Urothelium cell line (cell line): ENCODE measurements at places on chromosomes 7 and 10.

- no peak for DNase-seq
Measured at GRCh38 chr10:101597091-101597900, 9.2 kb downstream of the DPCD start.

DNA sequence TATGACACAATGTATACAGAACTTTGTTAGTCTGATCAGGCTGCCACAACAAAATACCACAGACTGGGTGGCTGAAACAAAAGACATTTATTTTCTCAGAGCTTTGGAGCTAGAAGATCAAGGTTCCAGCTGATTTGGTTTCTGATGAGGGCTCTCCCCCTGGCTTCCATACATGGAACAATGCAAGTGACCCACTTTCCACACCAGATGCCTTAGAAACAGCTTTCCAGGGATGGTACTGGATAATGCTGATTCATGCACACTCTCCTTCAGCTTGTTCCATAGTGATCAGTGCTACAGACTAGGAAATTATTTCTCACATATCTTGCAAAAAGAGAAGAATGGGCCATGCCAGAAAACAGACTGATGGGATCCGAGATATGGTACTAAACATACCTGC is 1274.9 kb upstream of the SORCS1 start:
- DNase-seq, result no peak

GRCh38 chr10:3900391-3900790 is 115.4 kb upstream of the KLF6 start:
- no peak for DNase-seq

- no peak for DNase-seq
Measured at GRCh38 chr7:1914321-1914720, 244.2 kb downstream of the ELFN1 start.

GRCh38 chr7:128402356-128402755 is 7.4 kb downstream of the IMPDH1 start:
- no peak for DNase-seq

- DNase-seq, result no peak
Measured at GRCh38 chr7:22613496-22613895, 113.5 kb upstream of the IL6 start.

DNA sequence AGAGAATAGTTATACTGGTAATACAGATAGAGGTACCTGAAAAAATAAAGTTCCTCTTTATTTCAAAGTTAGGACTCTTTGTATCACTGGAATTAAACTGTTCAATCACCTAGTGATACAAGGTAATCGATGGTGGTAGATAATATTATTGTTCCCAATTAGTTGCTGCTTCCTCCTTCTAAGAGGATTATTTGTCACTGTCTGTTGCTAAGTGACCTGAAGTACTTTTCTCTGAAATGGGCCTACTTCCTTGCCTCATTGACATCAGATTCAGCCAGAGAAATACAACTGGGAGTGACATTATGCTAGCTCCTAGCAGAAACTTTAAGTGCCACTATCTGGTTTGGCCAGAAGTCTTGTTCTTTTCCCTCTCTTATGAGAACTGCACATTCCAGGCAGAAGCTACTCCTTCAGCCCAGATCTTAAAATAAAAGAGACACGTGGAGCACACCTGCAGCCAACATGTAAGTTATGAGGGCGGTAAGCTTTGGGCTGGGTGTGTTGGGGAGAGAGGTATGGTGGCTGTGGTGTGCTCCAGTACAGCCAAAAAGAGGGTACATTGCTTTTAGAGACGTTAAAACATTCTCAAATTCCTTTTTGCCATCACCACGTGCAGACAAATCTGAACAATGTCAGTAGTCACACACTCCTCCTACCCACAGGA is 54.8 kb downstream of the MINDY3 start:
- DNase-seq, result no peak

GRCh38 chr7:50632561-50633413 is 67.6 kb upstream of the DDC start:
- DNase-seq, result peak; percentile 67

- DNase-seq, result no peak
Measured at GRCh38 chr10:27646194-27646593, 99.4 kb downstream of the MKX start.

GRCh38 chr10:93695740-93696139 is 6.7 kb downstream of the FRA10AC1 start:
- DNase-seq, result no peak

GRCh38 chr10:8721650-8722049 is 667.2 kb downstream of the GATA3 start:
- DNase-seq, result no peak

- peak; percentile 50 for DNase-seq
Measured at GRCh38 chr7:47757921-47758411, 176.1 kb upstream of the TNS3 start.

GRCh38 chr7:140992422-140992821 is 22.3 kb downstream of the MRPS33 start:
- DNase-seq, result no peak

- no peak for DNase-seq
Measured at GRCh38 chr10:71606257-71607081, 113.1 kb downstream of the C10orf105 start.

DNA sequence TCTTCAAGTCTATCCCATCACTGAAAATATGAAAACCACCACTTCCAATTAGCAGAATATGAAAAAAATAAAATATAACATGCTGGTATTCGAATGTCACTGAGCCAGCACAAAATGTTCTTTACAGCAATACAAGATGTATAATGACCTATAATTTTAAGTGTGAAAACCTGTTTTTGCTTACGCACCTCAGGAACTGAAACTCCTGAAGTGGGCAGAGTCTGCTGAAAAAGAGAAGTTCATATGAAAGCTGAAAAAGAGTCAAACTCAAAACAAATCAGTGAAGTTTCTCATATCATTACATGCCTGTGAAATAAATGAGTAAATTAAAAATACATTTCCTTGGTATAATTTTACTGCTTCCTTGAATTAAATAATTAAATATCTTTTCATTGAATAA is 272.5 kb downstream of the DGKB start:
- no peak for DNase-seq

- DNase-seq, result no peak
Measured at GRCh38 chr7:111835066-111835465, 272.8 kb upstream of the IMMP2L start.

DNA sequence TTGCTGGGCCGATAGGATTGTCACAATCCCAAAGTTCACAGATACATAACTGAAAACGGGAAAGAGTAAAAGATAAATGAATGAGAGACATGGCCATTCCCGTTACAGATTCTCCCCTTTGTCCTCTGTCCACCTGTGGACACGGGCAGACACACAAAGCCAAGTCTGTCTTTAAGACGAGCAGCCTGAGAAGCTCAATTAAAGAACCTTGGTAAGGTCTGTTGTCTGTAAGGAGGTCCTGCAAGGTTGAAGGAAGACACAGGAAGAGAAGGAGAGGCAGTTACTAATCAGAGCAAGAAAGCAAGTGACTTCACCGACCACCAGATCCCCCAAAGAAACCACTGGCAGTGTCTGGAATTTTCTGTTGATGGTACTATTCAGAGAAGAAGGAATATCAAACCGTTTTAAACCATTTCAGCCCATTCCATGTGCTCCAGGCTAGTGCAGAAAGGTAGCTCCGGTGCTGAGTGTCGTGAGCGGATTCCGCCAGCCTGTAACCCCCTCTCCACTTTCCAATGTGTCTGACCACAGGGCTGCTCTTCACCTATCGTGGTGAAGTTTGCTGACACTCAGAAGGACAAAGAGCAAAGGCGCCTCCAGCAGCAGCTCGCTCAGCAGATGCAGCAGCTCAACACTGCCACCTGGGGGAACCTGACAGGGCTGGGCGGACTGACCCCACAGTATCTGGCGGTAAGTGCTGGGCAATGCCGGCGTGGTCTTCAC is 252.6 kb downstream of the CELF2 start:
- DNase-seq, result peak; percentile 86

GRCh38 chr10:89414146-89414878 is at the start of gene IFIT5:
Gene IFIT5 (plus strand): TSS chr10:89414568. CDS start chr10:89414799, 231 bp downstream.
- DNase-seq, result peak; percentile 73

DNA sequence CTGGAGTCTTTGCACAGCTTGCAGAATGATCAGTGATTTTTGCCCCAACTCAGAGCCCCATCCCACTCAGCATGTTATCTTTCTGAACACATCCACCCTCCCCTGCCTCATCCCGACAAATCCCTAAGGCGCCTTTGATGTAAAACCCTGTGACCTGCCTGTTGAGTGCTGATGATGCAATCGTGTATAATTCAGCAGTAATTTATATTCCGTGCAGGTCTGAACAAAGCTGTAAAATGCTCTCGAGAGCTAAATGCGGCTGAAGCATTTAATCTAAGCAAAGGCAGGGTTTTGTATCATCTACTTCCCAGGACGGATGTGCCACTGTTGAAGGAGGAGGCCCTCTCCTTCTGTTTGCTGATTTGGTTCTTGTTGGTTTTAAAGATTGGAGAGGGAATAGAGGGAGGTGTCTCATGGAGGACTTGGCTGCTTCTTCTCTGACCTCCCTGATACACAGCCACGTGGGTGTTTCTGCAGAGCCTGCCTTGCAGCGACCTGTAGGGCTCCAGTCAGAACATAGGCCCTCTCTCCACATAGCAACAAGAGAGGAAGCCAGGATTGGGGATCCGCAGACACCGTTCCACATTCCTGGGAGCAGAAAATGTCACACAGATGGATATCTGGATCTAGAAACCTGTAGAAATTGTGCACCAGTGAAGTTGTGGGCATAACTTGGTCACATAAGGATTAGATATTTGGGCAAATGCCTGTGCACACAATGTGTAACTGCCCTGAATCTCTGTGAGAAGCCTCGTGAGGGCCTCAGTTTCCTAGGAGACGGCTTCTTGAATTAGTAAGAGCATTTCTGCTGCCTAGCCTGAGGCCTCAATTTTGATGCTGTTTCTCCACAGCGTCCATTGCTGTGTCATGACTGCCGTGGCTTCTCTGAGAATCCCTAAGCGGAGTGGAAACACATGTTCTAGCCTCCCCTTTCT is 90.2 kb upstream of the AGK start:
- no peak for DNase-seq

DNA sequence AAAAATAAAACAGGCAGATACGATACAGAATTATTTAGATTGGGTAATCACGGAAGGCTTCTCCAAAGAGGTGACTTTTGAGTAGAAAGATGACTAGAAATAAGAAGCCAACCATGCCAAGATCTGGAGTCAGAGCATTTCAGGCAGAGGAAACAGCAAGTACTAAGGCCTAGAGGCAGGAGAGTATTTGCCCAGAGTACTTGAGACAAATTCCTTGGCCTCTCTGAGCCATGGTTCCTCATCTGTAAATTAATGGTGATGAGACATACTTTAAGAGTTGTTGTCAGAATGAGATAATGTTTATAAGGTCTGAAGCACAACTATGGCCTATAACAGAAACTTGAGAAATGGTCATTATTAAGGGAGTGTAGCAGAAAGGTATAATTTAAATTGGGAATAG is 15.8 kb upstream of the GPR37 start:
- DNase-seq, result no peak
